ENCODE measurements at places on chromosomes 2 and 18.

GRCh38 chr2:186426153-186427016 lies 59.7 kb upstream of the ZC3H15 start:
- no peak for ATAC-seq

DNA sequence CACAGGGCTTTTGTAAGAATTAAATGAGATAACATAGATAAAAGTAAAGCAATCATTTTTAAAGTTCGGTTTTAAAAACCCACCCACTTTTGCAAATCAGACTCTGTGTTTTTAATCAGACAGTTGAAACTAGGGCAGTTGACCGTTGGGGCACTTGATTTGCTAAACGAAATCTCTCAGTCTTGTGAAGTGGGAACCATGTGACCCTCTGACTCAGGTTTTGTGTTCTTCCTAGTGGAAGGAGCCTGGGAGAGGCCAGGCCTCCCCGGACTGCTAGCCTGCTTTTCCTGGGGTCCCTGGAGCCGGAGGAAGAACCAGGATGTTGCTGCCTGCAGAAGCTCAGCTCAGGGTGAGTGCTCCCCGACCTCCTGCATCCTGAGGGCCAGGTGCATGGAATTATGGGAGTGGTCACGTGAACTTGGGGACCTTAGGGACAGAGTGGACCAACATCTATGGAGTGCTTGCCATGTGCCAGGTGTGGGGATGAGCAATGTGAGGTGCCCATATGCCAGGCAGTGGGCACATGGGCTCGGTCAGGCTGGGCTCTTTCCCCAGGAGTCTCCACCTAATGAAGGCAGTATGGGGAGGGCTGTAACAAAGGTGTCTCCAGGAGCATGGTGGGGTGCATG lies 3.9 kb downstream of the C2orf72 start:
- ATAC-seq, result no peak

- no peak for ATAC-seq
Observed at GRCh38 chr18:78514910-78515670, 464.5 kb upstream of the SALL3 start.

GRCh38 chr2:3517948-3518495 lies 1.3 kb downstream of the ADI1 start:
- ATAC-seq, result no peak

DNA sequence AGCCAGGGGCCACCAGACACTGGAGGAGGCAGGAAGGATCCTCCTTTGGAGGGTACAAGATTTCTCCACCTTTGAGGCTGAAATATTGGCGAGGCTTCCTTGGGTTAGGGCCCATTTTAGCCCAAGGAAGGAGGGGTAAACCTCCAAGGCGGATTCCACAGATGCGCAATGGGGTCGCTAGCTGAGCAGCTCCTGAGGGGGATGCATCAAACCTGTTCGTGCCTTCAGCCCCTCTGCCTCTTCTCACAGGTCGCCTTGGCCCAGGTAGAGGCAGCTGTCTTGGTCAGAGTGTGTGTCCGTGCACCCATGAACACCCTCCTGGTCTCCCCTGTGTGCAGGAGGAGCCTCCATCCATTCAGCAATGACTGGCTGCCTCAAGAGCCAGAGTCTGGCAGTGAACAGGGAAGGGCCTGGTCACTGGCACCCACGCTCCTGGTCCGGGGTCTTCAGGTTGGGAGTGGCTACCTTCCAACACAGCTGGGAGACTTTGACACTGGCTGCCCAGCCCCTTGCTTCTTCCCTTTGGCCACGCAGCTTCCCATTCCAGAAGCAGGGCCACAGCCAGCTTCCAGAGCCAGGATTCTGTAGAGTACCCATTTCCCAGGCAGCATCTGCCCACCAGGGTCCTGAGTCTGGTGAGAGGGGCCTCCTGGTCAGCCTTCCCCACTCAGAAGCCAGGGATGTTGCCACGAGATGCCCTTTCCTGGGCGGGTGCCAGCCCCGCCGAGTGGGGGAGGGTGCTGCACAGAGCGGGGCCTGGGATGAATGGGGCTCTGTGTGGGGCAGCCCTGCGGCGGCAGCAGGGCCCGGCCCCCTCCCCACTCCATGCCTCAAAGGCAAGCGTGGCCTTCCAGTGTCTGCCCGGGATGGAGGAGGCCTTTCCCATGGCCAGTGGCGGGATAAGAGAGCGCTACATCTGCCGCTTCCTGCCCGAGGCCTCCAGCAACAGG lies 95.8 kb upstream of the GPC1 start:
- no peak for ATAC-seq

DNA sequence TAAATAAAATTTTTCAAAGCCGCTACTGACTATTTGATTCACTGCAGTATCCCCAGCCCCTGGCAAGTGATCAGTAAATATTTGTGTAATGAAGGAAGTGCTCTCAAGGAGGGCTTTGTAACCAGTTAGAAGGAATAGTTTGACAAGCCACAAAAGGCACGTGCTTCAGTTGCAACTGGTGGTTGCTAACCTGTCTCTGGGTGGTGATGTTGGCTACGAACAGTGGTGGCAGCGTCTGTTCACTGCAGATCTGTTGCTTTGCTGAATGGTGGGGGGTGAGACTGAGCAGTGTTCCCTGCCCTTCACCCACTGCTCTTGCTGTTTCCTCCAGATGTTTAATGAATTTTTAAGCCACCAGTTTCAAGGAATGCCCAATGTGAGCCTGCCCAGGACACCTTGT lies 73.9 kb upstream of the SIX2 start:
- ATAC-seq, result no peak

All from activated CD4-positive, CD25-positive, alpha-beta regulatory T cell treated with anti-CD3 and anti-CD28 coated beads, Interleukin-2, amount 50 U/mL, for 24 hours (primary cell).